ENCODE measurements at places on chromosomes 3 and 15. TPM values are rescaled to one million over a fixed set of nuclear protein-coding genes. Genes with fewer than 3 reads are reported as not detected.

- no peak for DNase-seq
Measured at GRCh38 chr15:63675263-63675662, 78.1 kb downstream of the FBXL22 start.

DNA sequence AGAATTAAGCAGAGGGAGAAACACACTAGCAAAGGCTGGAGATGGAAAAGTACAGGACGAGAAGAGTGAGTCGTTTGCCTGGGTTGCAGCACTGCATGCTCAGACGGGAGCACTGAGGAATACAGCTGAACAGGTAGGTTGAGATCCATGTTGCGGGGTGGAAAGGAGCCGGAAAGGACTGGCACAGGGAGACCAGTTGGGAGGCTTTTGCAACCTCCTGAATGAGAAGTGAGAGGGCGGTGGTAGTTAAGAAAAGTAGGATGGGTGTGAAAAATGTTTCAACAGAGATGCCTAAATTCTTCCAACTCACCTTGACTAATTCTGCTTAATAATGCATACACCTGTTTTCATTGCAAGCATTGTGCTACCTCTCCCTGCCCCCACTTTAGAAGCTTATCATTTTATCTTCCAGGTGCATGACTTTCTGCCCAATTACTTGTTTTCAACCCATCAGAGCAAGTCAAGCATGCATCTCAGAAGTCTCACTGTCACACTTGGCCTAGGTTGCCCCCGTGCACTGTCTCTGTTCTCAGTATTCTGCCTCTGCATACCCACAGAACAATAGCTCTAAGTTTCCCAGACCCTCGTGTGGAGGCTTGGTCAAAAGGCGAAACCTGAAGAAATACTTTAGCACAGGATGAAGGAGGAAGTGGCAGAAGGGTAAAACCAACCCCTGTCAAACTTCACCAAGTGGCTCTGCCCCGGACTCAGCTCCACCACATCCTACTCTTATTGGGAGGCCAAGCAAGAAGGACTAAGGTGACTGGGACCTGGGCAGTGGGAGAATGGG, 199.3 kb upstream of the BCL6 start:
- no peak for DNase-seq

DNA sequence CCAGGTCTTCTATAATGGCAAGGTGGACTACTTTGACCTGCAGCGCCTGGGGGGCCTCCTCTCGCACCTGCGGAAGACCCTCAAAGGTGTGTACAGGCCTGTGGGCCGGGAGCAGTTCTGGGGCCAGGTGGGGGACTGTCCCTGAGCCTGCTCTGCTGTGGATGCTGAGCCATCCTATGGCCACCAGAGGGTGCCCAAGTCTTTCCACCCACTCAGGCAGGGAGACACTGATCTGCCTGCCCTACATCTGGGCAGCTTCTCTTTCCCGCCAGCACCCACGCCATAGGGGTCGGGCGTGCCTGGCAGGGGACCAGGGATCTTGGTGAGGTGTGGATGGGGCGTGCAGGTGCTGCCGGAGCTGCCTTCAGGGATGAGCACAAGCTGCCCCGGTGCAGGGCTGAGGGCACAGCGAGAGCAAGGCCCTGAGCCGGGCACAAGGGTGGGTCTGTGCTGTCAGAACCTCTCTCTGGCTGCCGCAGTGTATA, 14.1 kb downstream of the RNF123 start:
- DNase-seq: peak; percentile 58

- DNase-seq: no peak
Measured at GRCh38 chr3:3586843-3587646, 212.2 kb upstream of the LRRN1 start.

GRCh38 chr3:123343296-123344174, 105.4 kb downstream of the ADCY5 start:
- no peak for DNase-seq

The WWTR1 gene
- 205 TPM for total RNA-seq

- DNase-seq: peak; percentile 54
Measured at GRCh38 chr3:149152420-149152819, 23.0 kb downstream of the HPS3 start.

- peak; percentile 23 for DNase-seq
Measured at GRCh38 chr15:37900326-37901221, 33.9 kb upstream of the TMCO5A start.

GRCh38 chr15:74396445-74397238, 29.2 kb upstream of the CYP11A1 start:
- DNase-seq: peak; percentile 53

GRCh38 chr15:57307527-57308169, 68.7 kb upstream of the CGNL1 start:
- no peak for DNase-seq

The XCR1 gene
- not detected for total RNA-seq

DNA sequence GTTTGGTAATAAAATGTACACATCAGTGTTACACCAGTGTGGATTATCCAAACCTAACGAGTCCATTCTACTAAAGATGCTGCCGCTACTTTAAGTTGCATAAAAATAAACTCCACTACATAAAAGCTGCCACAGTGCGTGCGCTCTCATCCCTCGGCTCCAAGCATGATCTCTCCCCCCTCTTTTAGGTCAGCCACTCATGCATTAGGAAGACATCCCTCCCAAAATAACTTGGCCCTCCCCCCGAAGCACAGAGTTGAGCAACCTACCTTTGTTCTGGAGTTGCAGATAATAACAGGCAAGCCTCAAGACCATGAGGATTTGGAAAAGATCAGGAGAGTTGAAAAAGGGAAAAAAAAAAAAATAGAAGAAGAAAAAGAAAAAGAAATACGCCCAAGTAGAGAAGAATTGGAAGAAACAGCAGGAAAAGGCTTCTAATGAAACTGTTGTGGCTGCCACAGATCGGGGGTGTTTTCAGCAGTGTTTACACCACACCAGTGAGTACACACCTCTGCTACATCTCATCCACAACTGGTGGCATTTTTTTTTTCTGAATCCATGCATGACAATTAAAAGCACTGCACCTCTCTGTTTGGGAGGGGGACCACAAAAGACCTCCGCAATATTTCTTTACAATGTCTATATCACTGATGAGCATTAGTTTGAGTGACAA, 339.2 kb downstream of the FOXP1 start:
- DNase-seq: peak; percentile 96

DNA sequence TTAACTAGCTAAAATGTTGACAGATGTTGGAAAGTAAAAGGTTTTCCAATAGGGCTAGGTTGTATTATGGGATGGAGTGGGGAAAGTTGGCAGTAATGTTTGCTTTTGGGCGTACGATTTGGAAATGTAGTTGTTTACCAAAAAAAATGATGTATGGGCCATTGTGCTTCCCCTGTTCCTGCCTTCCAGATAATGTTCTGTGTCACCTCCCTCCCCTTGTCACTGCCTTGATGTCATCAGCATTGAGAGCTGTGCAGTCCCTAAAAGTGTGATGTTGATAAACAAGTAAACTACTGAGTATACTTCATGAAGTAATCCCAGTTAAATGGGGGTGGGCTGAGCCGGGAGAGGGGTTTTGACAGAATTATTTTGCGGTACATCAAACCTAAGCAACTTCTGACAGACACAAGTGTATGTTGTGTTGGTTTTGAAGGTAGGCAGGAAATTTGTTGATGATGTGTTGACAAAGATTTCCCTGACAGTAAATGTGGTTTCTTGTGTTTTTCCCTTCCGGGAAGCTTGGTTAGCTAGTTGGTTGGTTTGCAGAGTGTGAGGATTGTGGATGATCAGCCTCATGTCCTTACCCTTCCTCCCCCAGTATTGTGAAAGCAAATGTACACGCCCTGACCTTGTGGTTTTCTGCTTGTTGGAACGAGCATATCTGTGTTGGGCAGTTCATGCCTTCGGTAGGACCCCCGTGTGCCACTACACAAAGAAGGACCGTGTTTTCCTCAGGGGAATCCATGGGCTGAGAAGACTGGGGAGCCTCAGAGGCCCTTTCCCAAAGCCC, 87.3 kb downstream of the PGPEP1L start:
- DNase-seq: no peak

GRCh38 chr3:11053926-11054503, 61.5 kb downstream of the SLC6A1 start:
- no peak for DNase-seq

The KNG1 gene
- total RNA-seq: not detected

The CFAP161 gene
- 4.0 TPM for total RNA-seq

DNA sequence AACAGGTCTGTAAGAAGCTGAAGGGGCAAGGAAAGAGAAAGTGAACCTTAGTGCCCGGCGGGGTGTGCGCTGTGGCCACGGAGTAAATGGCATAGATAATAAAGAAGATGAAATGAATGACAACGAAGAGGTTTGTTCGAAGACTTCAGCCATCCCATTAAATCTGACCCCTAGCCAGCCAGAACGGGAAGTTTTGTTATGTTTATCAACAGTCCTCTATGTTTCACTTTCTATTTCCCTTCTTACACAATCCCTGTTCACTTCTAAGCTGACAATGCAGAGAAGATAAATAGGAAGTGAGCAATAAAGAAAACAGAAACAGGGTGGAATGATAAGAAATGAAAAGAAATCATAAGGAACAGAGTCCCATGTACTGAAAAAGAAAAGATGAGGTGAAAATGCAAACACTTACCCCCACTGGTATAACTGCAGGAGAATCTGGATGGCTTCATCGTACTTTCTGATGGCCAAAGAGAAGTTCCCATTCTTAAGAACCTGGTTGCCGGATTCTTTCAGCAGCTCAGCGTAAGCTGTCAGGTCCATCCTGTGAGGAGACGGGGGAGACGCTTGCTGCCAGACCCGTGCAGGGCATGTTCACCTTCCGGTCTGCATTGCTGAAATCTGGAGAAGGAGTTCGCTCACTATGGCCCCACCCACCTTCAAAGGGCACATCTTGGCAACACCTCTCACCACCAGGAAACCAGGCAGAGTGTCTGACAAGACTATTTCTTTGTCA, 36.8 kb downstream of the TRANK1 start:
- DNase-seq: peak; percentile 79

The PLSCR2 gene
- total RNA-seq: not detected

The IL5RA gene
- total RNA-seq: not detected

- DNase-seq: peak; percentile 52
Measured at GRCh38 chr3:129611812-129612533, 5.5 kb upstream of the PLXND1 start.

The TMEM39A gene
- 68.7 TPM for total RNA-seq

GRCh38 chr3:54772746-54773145, 155.1 kb downstream of the LRTM1 start:
- DNase-seq: no peak

The CHRFAM7A gene
- total RNA-seq: 0.72 TPM

- DNase-seq: no peak
Measured at GRCh38 chr3:129358177-129358771, 70.2 kb downstream of the EFCAB12 start.

The TSEN2 gene
- total RNA-seq: 17.7 TPM

DNA sequence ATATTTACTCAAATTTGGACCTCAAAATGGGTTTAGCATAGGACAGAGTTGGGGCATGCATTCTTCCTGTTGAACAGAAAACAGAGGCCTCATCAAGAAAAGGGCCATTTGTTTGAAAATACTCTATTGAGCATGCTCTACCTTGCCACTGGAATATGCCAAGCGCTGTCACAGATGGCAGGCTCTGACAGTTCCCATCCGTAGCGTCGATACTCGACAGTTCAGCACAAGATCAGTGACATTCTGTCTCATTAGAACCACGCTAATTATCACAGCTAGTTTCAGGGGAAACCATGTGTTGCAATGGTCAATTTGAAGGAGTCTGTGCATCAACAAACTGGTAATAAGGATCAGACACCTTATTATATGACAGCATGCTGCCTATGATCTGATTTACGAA, 54.5 kb downstream of the SATB1 start:
- DNase-seq: no peak

The PSMA4 gene
- total RNA-seq: 107 TPM

- DNase-seq: no peak
Measured at GRCh38 chr3:71037775-71038174, 545.8 kb downstream of the FOXP1 start.

DNA sequence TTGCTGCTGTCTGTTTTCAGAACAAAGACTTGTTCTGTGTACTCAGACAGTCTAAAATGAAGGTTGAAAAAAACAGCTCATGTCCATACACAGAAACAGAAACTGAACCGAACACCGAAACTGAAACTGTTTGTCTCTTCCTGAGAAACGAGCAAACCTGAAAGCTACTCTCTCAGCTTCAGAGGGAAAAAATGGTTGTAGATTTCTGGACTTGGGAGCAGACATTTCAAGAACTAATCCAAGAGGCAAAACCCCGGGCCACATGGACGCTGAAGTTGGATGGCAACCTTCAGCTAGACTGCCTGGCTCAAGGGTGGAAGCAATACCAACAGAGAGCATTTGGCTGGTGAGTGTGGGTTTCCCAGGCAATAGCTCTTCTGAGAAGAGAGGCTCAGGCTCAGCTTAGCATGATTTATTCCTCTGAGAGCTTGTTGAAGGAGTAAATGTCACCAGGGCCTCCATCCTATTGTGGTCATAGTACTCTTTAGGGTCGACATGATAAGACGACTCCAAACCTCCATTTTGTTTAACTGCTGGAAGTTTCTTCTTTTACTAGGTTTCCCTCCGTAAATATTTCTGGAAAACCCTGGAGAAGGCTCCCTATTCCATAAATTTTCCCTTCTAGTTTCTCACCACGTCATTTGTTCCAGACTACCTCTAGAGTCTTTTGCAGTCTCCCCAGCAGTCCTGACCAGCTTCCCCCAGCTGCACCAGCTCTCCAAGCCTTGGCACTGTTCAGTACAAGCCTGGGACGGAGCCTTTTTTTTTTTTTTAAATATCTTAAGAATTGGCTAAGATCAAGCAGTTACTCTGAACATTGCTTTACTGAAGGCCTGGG, at the start of gene RTP4:
Gene RTP4, plus strand, starts transcription at position 135 of the 838 bp plus-strand sequence. Its CDS starts 57 bp downstream, at position 192.
- peak; percentile 75 for DNase-seq

GRCh38 chr15:80325206-80325605, 73.2 kb upstream of the CTXND1 start:
- no peak for DNase-seq

The GXYLT2 gene
- 47.8 TPM for total RNA-seq

DNA sequence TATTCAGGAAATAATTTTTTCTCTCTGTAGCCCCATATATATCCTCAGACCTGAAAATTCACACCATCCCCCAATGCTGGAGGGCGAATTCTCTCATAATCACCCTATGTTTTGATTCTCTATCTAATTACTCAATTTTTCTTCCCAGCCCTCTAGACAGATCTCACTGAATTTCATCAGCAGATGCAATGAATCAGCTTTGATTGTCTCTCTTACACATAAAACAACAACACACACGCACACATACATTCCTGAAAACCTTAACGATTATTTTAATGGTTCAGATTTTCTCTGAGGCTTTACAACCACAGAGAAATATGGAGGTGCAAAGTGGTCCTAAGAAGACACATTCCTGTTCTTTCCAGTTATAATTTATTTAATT, 11.1 kb downstream of the RBMS3 start:
- DNase-seq: no peak
